Aorta (tissue), 5 donors: ENCODE measurements at places on chromosomes 12 and 14. TPM values are rescaled to one million over a fixed set of nuclear protein-coding genes. Genes with fewer than 3 reads are reported as not detected.

OR4E2 gene
- not detected for total RNA-seq

PLCZ1 gene
- not detected for total RNA-seq

OR11H6 gene
- not detected for total RNA-seq

DNA sequence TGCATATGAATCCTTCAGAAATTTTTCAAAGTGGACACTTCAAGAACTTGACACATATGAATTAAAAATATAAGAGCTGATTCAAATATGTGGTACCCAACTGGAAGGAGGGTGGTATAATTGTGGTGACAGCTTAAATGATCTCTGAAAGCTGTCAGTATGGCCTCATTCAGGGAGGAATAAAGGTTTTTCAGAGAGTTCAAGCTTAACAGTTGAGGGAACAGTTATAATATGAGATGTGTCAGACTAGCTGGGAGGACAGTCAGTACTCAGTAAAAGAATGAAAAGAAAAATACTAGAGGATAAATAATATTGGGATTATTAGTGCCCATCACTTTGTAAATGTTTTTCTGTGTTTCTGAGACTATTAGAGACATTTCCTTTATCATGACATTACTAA lies 277.5 kb downstream of the RASSF9 start:
- no peak for DNase-seq

DNA sequence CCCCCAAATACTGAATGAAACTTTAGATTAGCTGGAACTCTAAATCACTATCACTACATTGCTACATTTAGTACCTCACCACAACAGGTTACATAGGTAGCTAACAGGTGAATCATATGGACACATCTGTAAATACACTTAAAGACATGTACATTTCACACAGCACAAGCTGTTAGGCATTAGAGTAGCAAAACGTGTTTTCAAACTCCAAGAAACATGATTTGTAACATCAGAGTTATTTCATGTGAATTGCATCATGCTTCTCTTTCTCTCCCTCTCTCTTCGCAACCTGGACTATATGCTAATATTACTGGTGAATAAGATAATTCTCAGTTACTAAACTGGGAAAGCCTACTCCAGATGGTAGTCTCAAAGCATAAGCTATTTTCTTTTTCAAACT lies 4.3 kb downstream of the SEL1L start:
- DNase-seq, result no peak

- no peak for DNase-seq
Observed at GRCh38 chr14:73465823-73466532, 7.6 kb upstream of the NUMB start.
